ENCODE measurements at places on chromosomes 12 and 14. TPM values are rescaled to one million over a fixed set of nuclear protein-coding genes. Genes with fewer than 3 reads are reported as not detected.

NXPH4 gene
- total RNA-seq, result 6.6 TPM

SMARCC2 gene
- total RNA-seq, result 58.4 TPM

DNA sequence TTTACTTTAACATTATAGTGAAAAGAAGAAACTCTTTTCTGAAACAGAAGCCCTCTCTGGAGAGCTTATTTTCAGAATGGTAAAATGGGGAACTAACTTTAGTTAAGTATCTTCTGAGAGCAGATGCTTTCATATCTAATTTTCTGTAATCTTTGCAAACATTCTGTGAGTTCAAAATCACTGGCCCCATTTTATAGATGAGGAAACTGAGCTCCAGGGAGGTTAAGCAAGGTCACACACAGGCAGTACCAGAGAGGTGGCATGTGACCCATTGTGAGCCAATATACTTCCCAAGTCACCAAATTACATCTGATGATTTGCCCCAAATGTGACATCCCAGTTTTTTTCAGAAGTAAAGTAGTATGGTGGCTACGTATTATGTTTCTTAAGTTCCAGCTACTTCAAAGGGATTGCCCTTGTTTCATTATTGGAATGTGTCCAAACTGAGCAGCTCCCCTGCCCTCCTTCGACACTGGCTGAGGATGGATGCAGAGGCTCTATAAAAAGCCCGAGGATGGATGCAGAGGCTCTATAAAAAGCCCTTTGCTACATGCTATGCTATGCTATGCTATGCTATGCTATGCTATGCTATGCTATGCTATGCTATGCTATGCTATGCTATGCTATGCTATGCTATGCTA lies 36.2 kb upstream of the NUDT4 start:
- DNase-seq, result no peak

DNA sequence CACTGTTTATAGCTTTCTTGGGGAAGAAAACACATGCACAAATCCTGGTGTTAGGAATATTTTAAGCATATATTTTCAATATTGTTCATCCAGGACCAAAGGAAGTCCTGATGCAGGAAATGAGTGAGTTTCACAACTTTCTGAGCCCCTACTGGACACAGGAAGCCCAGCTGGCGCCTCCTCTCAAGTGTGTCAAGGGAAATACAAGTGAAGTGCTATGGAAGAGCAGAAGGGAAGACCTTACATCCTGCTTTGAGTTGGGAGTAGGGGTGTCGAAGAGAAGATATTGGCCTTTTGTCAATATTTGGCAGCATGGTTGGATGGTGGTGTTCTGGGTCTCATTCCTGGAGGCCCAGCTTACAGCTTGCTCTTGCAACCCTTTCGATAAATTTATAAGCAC lies 66.1 kb upstream of the ZDHHC17 start:
- no peak for DNase-seq

- no peak for DNase-seq
Observed at GRCh38 chr12:10027311-10027710, 3.2 kb upstream of the CLEC9A start.

DNA sequence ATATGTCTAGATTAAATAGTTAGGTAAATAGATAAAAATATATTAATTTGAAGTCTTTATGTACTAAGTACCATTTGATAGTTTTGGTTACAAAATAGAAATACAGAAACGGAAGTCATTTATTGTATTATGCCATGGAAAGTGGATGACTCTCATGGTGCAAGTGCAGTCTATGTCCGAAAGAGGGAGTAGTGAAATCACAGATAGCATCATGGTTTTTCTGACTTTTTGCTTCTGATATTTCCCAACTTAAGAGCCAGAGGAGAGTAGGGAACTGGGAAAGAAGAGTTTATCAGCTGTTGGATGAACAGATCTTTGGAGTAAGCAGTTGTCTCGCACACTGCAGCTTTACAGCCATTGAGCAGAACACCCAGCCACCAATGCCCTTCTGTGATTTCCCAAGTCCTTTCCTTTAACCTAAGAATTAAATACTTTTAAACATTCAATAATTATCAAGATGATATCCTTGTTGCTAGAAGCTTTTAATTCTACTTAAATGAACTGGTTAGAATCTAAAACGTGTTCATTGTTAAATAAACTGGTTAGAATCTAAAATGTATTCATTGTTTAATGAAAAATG lies 18.4 kb upstream of the SRGAP1 start:
- peak; percentile 73 for DNase-seq

WNT5B gene
- total RNA-seq, result 22.7 TPM

EML1 gene
- 39.1 TPM for total RNA-seq

- DNase-seq, result no peak
Observed at GRCh38 chr12:106378788-106379187, 21.2 kb downstream of the POLR3B start.

Data from skin of body (tissue), 3 donors.